ENCODE measurements at places on chromosomes 5 and 9.

- DNase-seq, result peak; percentile 24
Measured at GRCh38 chr5:1312993-1313833, 18.3 kb upstream of the TERT start.

- DNase-seq, result no peak
Measured at GRCh38 chr9:135478191-135478590, 1.4 kb upstream of the PPP1R26 start.

DNA sequence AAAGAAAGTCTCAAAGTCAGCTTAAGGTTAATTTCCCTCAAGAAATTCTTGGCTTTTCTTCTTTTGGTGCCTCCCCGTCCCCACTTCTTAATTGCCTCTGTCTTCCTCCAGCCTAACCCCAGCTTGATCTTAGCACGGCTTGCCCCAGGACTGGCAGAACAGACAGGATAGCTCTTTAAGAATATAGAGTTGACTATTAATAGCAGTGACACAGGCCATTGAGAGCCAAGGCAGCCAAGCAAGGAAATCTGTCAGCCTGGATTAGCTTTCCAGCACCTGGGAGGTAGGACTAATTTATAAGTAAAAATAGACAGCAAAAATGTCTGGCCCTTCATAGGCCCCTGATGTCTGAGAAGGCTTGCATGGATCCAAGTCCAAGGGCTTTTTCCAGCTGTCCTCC, 384.6 kb upstream of the SLC30A5 start:
- no peak for DNase-seq

- DNase-seq, result no peak
Measured at GRCh38 chr9:88835038-88835466, 156.2 kb upstream of the S1PR3 start.

DNA sequence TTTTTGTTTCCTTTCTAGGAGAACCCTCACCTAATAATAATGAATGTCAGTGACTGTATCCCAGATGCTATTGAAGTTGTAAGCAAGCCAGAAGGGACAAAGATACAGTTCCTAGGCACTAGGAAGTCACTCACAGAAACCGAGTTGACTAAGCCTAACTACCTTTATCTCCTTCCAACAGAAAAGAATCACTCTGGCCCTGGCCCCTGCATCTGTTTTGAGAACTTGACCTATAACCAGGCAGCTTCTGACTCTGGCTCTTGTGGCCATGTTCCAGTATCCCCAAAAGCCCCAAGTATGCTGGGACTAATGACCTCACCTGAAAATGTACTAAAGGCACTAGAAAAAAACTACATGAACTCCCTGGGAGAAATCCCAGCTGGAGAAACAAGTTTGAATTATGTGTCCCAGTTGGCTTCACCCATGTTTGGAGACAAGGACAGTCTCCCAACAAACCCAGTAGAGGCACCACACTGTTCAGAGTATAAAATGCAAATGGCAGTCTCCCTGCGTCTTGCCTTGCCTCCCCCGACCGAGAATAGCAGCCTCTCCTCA, 87.1 kb downstream of the OSMR start:
- DNase-seq, result no peak

GRCh38 chr5:167269146-167269545, 1022.3 kb upstream of the WWC1 start:
- DNase-seq, result no peak

- DNase-seq, result peak; percentile 74
Measured at GRCh38 chr9:131237931-131238401, 38.3 kb downstream of the FAM78A start.

Data from stimulated activated CD8-positive, alpha-beta memory T cell treated with anti-CD3 and anti-CD28 coated beads, Interleukin-15, amount 100 ng/mL, for 4 hours (primary cell).